H4 (cell line): ENCODE measurements at places on chromosomes 4 and X.
A peak's percentile ranks its signal among the peaks of the same experiment; 100 is the strongest.

- no peak for DNase-seq
Measured at GRCh38 chr4:94962484-94962883, 204.7 kb downstream of the BMPR1B start.

- DNase-seq, result peak; percentile 8
Measured at GRCh38 chr4:155491336-155492120, 114.8 kb upstream of the MAP9 start.

GRCh38 chr4:120680647-120681228 is 241.8 kb downstream of the PRDM5 start:
- no peak for DNase-seq

DNA sequence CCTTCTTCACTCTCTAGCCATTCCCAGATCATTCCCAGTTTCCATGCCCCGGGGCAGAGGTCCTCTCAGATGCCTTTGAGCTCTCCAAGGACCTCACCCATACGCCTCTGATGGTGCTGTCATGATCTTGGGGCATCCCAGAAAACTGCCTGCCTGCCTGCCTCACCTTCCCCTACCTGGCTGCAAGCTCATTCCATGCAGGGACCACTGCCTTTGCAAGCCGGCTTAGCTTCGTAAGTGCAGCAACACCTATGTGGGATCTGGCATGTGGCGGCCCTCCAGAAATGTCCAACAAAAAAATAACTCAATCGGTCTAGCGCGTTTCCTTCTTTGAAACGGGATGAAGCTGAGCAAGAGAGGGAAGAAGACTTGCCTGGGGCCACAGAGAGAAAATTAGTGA is 53.0 kb downstream of the C4orf50 start:
- no peak for DNase-seq

GRCh38 chrX:10045327-10046000 is 78.3 kb downstream of the CLDN34 start:
- DNase-seq, result no peak
